ENCODE measurements at places on chromosomes 11 and 22. TPM values are rescaled to one million over a fixed set of nuclear protein-coding genes. Genes with fewer than 3 reads are reported as not detected.

The C11orf42 gene
- total RNA-seq: not detected

The CLMP gene
- 47.2 TPM for total RNA-seq

The SYNGR1 gene
- total RNA-seq: 23.6 TPM

The PRRG4 gene
- not detected for total RNA-seq

The CFL1 gene
- 1,682 TPM for total RNA-seq

The TSKU gene
- total RNA-seq: 6.2 TPM

The MYO7A gene
- 0.23 TPM for total RNA-seq

The MUC5AC gene
- not detected for total RNA-seq

The ZNF280A gene
- not detected for total RNA-seq

The FDX1 gene
- 8.5 TPM for total RNA-seq

The GAB4 gene
- total RNA-seq: not detected

The FGF4 gene
- not detected for total RNA-seq

The SYT9 gene
- total RNA-seq: not detected

The ZNF215 gene
- 1.3 TPM for total RNA-seq

The FOLR3 gene
- total RNA-seq: 5.5 TPM

The KBTBD3 gene
- 2.3 TPM for total RNA-seq

The CALCB gene
- total RNA-seq: not detected

The SAA1 gene
- total RNA-seq: not detected

The C1QTNF5 gene
- 11.6 TPM for total RNA-seq
